ENCODE measurements at places on chromosomes 6 and 20.
A peak's percentile ranks its signal among the peaks of the same experiment; 100 is the strongest.

DNA sequence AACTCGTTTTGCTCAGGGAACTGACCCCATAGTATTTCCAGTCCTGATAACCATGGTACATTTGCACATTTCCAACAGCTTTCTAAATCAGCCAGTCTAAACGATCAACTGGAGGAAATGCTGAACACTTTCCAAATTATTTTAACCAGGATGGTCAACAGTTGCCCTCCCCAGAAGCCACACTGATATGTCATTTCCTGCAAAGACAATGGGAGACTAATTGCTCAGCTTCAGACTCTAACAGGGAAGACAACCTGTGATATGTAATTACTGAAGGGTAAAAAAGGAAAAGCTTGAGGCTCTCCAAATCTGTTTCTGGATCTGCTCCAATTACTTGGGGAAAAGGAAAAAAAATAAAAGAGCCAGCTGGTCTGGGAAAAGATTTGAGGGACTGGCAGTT lies 88.8 kb downstream of the FYN start:
- no peak for DNase-seq

DNA sequence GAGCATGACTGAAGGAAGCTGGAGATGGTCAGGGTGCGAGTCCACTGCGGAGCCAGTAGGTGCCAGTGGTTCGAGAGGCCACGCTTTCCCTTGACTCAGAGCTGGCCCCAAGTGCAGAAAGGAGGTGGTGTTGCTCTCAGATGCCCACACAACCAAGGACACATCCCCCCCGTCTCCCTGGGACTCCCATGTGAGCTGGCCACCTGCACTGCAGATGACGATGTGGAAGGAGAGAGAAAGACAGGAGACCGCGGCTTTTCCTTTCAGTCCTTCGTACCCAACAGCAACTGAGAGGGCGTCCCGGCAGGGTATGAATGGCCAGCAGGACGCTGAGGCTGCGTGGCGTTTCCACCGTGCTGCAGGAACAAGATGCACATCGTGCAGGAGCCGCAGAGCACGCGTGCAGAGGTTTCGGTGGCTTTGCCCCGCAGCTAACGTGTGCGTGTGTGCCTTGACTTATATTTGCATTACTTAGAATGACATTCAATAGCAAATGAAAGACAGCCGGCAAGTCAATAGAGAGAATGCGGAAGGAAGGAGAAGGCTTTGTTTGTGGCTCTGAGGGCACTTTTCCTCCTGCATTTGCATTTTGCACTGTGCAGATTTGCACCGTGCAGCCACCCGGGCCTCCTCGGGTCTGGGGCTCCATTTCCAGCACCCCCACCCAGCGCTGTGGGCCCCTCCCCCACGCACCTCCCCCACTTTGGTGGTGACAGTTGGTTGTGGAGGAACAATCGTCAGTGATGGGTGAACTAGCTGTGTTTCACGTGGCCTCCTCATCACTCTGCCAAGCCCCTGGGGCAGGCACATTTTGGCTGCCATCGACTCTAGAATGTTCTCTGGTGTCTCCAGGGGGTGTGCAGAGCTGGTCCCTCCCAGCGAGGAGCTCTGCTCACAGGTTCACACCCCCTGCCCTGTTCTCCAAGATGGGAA lies 26.4 kb upstream of the BHLHE23 start:
- no peak for DNase-seq

DNA sequence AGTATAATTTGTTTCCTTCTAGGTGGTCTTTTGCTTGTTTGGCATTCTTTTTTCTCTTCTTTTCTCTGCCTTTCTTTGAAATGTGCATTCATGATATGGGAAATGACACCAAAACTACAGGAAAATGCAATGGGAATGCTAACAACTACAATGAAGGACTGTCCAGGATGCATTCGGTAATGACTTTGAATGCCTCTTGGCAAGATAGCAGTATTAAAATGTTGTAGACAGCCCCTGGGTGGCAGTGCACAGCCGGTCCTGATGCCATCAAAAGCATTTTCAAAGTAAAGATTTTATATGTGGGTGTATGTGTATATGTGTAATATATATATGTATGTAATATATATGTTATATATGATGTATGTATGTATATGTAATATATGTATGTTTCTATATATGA lies 218.8 kb upstream of the MMS22L start:
- DNase-seq: no peak

DNA sequence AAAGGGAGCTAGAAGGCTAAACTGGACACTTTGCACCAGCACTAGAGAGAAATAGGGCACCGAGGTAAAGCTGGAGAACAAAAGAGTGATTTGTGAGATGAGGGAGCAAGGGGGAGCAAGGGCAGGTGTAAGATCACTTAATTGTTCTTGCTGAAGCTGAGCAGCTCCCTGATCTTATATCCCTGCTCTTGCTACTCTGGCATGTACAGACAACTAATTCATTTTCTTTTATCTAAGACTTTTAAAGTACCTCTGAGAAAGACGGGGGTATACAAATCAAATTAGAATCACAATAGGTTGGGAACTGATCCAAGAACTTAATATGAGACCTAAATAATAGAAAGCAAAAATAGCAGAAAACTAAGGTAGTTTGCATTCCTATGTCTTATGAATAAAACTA lies 381.7 kb upstream of the POU3F2 start:
- no peak for DNase-seq

DNA sequence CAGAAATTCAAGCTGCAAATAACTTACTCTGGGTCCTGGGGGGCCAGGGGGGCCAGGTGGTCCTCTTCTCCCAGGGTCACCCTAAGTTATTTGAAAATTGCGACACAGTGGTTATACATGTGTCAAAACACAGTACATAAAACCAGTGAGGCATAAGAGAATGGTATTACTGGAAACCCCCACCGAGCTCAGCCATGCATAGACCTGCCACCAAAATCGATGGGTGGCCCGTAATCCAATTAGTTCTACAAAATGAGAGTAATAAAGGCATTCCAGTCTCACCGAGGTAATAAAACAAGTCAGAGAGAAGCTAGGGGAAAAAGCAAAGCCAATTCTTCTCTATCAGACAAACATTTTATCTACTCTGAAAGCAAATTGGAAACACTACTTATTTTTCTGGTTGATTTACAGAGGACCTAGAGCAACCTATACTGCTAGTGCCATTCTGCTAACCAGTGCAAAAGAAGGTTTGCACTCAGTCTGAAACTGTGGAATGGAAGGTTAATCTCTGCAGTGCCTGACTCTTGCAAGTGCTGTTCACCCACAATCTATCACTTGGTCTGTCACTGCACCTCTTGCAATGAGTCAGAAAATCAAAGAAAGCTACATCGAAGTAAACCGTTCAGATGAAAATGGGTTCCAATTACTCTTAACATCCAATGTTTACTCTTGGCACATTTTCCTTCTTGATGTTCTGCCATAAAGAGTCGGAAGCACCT lies 32.4 kb downstream of the COL9A1 start:
- no peak for DNase-seq

- DNase-seq: no peak
These were observed 53.6 kb downstream of the PYGB start for GRCh38 chr20:25301357-25301920.

DNA sequence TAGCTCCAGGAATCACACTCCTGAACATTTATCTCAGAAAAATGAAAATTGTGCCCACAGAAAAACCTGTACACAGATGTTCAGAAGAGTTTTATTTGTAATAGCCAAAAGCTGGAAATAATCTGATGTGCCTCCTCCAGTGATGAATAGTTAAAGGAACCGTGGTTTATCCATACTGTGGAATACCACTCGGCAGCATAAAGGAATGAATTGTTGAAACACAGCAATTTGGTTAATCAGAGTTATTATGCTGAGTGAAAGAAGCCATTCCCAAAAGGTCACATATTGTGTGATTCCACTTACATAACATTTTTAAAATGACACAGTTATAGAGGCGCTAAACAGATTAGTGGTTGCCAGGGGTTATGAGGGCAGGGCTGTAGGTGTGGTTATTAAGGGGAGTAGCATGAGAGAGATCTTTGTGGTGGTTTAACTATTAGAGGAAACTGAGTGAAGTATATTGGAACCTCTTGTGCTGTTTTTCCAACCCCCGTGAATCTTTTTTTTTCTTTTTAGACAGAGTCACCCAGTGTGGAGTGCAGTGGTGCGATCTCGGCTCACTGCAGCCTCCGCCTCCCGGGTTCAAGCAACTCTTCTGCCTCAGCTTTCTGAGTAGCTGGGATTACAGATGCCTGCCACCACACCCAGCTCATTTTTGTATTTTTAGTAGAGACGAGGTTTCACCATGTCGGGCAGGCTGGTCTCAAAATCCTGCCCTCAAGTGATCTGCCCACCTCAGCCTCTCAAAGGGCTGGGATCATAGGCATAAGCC lies 26.2 kb downstream of the PSMF1 start:
- DNase-seq: no peak

GRCh38 chr6:151723152-151723551 lies 84.3 kb upstream of the ESR1 start:
- DNase-seq: peak; percentile 13
